ENCODE measurements at places on chromosomes 12 and 14.

DNA sequence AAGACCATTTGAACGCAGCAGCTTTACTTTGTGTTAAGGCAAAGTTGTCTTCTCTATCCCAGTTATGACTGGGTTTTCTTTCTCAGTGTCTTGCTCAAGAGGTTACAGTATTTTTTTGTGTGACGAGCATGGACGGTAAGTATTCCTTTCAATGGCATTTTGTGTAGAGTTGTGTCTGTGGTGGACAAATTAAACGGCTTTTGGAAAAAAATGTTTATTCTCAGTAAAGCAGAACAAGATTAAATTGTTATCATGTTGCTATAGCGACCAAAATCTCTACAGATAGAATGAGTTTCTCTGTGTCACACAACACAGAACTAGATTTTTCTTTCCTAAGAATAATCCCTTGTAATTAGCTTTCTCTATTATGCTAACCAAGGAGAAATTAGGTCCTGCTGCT is 417.1 kb downstream of the AEBP2 start:
- no peak for DNase-seq

GRCh38 chr14:87148655-87149054 is 844.3 kb downstream of the GALC start:
- no peak for DNase-seq

- DNase-seq, result no peak
Observed at GRCh38 chr12:102172436-102172835, 25.2 kb downstream of the PMCH start.

DNA sequence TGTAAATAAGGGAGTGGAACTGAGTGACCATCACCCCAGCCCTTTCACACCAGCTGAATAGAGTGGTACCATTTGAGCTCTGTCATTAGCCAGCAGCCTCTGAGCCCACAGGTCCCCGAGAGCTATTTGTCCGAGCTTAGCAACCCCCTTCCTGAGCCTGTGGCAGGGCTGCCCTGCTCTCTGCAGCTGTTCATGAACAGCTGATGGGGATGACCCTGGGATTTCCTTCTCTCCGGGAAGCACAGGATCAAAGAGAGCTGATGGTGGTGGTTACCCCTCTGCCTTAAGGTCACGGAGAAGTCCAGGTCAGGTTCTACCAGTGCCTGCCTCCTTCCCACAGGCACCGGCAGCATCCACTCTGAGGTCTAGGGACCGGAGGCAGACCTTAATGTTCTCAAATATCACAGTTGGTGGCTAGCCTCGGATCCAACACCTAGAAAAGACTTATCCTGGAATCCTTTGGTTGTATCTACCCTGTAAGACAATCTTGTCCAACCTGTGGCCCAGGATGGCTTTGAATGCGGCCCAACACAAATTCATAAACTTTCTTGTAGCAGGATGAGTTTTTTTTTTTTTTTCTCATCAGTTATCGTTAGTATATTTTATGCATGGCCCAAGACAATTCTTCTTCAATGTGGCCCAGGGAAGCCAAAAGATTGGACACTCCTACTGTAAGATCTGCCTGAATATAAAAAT is 81.1 kb downstream of the ESRRB start:
- no peak for DNase-seq

GRCh38 chr12:58487678-58488161 is 432.6 kb downstream of the LRIG3 start:
- no peak for DNase-seq

GRCh38 chr14:77002335-77002734 is 26.2 kb downstream of the IRF2BPL start:
- no peak for DNase-seq

- DNase-seq, result no peak
Observed at GRCh38 chr12:107938446-107938845, 163.9 kb downstream of the ASCL4 start.

GRCh38 chr14:39467889-39468524 is 35.8 kb upstream of the FBXO33 start:
- DNase-seq, result peak; percentile 17

GRCh38 chr14:75127903-75128595 is 1.2 kb upstream of the NEK9 start:
- no peak for DNase-seq

- DNase-seq, result peak; percentile 69
Observed at GRCh38 chr12:47207340-47207717, 127.6 kb upstream of the AMIGO2 start.

- no peak for DNase-seq
Observed at GRCh38 chr12:8819666-8819980, 2.8 kb upstream of the A2ML1 start.

- no peak for DNase-seq
Observed at GRCh38 chr14:20262642-20263128, 23.6 kb downstream of the OR11H4 start.

GRCh38 chr14:54643696-54644176 is 76.8 kb downstream of the SAMD4A start:
- no peak for DNase-seq

- no peak for DNase-seq
Observed at GRCh38 chr14:52348279-52348678, 34.2 kb downstream of the PTGER2 start.

- DNase-seq, result no peak
Observed at GRCh38 chr12:94732367-94732990, 82.1 kb upstream of the TMCC3 start.

GRCh38 chr14:104158827-104159798 is 20.7 kb downstream of the KIF26A start:
- DNase-seq, result no peak

GRCh38 chr14:43116341-43116740 is 1390.7 kb downstream of the FSCB start:
- no peak for DNase-seq

DNA sequence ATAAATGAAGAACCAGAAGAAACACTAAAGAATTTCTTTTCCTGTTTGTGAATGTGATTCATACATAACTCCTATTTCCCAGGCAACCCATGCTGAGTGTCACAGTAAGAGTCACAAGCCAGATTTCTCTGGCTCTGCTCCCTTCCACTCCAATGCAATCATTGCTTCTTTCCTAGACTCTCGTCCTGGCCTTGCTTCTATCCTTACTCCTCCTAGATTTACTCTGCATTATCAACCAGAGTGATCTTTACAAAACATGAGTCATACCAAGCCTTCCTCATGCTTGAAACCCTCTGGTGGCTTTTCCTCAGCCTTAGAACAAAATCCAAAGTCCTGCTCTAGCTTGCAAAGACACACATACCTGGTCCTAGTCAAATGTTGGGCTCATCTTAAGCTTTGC is 13.3 kb downstream of the IL22 start:
- DNase-seq, result no peak

- DNase-seq, result no peak
Observed at GRCh38 chr12:11819643-11820042, 170.2 kb downstream of the ETV6 start.

GRCh38 chr12:110744601-110745264 is 2.0 kb upstream of the PPP1CC start:
- DNase-seq, result no peak

DNA sequence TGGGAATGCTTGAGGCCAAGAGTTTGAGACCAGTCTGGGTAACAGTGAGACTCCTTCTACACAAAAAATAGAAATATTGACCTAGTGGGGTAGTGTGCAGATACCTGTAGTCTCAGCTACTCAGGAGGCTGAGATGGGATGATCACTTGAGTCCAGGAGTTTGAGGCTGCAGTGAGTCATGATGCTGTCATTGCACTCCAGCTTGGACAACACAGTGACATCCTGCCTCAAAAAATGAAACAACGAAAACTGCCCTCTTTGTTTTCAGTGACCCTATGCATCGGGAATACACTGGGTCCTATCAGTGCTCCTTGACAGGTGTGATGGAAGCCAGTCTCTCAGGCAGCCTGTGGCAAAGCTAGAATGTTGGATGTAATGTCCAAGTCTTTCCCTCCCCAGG is 311.5 kb upstream of the OR4E1 start:
- DNase-seq, result no peak

DNA sequence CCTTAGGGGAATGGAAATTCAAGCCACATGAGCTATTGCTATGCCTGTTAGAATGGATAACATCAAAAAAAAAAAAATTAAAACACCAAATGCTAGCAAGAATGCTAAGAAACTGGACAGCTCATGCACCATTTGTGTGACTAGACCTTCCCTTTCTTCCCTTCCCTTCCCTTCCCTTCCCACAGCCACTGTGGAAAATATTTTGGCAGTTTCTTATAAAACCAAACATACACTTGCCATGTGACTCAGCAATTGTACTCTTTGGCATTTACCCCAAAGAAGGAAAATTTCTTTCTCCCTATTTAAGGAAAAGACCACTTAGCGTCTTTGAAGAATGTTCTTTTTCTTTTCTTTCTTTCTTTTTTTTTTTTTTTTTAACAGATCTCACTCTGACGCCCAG is 49.1 kb upstream of the FKBP4 start:
- DNase-seq, result no peak
